ENCODE measurements at places on chromosomes 5 and 9.

GRCh38 chr5:98042961-98043360 is 730.5 kb upstream of the RGMB start:
- DNase-seq: no peak

DNA sequence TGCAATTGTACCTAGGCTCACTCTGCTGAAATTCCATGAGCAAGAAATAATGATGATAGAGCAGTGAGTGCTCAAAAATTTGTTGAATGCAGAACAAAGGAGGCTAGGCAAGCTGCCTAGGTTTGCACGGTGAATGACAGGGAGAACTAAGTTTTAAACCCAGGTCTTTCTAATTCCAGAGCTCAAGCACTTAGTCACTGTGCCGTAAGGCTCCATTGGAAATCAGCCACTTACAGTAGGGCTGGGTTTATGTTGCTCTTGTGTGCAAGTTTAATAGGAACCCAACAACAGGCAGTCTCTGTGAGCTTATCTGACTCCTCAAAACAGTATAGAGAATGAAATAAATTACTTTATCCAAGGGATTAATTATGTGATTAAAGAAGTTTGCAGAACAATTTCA is 147.0 kb downstream of the CSNK1G3 start:
- no peak for DNase-seq

DNA sequence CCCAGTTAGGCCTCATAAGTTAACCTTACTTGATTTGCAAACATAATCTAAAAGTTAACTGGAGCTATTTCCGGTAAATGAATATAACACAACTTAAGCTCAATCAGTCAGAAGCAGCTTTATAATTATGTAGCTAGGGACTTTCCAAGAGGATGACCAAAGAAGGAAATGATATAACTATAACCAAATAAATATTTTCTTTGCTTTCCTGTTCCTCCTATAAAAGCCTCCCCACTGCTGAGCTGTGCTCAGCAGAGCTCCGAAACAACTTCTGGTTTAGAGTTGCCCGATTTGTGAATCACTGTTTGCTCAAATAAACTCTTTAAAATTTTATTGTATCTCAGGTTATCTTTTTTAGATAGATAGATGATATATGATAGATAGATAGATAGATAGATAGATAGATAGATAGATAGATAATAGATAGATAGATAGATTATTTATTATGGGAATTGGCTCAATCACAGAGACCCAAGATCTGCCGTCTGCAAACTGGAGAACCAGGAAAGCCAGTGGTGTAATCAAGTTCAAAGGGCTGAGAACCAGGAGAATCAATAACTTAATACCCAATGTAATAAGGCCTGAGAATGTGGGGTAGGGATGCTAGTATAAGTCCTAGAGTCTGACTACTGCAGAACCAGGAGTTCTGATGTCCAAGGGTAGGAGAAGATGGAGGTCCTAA is 19.3 kb upstream of the TMEM161B start:
- DNase-seq: no peak

GRCh38 chr5:138082033-138082432 is 1.8 kb upstream of the WNT8A start:
- DNase-seq: no peak

DNA sequence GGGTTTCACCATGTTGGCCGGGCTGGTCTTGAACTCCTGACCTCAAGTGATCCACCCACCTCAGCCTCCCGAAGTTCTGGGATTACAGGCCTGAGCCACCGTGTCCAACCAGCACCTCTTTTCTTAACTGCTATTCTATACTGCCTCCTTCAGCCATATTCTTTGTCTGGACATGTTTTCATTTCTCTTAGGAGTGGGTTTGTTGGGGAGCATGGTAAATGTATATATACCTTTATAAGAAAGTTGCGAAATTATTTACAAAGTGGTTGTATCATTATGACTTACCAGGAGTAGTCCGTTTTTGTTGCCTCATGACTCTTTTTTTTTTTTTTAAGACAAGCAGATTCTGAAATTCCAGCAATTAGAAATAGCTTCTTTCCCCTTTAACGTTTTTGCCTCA is 38.7 kb downstream of the CDC42SE2 start:
- DNase-seq: no peak

GRCh38 chr5:176187276-176188062 is 50.8 kb upstream of the SIMC1 start:
- DNase-seq: no peak

DNA sequence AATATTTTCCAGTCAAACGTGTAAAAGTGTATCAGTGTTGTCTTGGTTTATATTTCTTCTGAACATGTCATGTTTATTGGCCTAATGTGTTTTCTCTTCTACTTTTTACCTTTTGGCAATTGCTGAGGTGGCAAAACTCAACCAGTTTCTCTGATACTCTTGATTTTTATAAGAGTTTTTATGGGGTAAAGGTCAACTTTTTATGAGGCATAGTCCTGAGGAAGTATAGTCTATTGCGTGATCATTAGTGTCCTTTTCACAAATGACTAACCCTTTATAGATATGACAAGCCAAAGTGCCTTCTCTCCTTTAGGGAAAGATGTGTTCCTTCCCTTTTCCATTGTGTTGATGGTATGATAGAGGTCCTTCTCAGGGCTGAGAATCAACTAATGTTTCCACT is 32.9 kb downstream of the OCLN start:
- no peak for DNase-seq

DNA sequence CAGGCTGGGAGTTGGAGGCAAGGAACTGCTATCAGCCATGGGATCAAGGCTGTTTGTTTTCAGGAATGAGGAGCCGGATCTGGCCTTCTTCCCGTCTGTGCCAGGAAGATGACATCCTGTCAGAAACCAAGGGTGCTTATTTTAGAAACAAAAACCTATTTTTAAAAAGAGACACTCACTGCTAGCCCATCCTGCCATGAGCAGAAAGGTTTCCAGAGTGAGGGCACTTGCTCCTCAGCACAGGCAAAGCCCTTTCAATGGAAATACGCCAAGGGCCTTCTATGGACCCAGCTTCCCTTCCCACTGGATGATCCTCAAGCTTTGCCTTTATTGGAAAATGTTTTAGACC is 132.6 kb upstream of the FSTL4 start:
- DNase-seq: no peak

GRCh38 chr9:92164490-92164889 is 49.3 kb upstream of the SPTLC1 start:
- no peak for DNase-seq

DNA sequence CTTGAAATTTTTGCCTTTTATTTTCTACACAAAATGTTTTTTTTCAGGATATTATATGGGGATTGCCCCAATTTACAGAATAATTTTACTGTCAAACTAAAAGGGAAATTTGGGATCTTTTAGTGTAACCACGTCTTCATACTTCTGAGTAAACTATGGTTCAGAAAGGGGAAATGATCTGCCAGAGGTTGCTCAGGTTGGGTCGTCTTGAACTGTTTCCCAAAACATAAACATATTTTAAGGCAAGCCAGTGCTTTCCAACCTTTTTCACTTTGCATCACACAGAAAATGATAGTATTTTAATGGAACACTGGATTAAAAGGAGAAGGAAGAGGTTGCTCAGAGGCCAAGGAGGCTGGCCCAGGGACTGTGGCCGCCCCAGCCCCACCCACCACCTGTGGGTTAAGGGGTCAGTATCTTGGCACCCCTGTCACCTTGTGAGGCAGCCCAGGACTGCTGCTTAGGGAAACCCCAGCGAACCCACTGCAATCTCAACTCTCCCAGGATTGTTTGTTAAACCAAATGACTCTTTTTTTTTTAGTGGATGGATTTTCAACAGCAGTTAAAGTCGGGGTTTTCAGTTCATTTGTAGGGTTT is 142.7 kb upstream of the DHFR start:
- DNase-seq: no peak

GRCh38 chr9:110187126-110187525 is 20.8 kb downstream of the C9orf152 start:
- no peak for DNase-seq

DNA sequence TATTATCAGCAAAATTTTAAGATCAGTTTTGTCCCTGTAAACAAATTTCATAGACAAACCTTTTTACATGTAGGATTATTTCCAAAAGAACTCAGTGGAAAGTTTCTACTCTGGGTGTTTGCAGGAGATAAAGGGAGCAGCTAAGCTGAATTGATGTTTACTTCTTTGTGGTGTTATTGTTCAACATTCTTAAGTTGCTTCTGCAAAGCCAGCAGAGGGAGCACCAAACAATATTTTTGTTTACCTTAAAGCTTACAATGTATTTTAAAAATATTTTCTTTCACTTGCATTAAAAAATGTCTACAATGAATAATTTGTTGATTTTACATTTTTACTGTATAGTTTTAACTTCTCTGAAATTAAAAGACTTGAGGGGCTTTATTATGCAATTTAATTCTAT is 135.4 kb downstream of the ATG10 start:
- DNase-seq: no peak

GRCh38 chr9:129840034-129840433 is 4.8 kb downstream of the USP20 start:
- no peak for DNase-seq

GRCh38 chr9:91177081-91177480 is 184.6 kb downstream of the AUH start:
- no peak for DNase-seq

- no peak for DNase-seq
Measured at GRCh38 chr5:31453522-31453921, 78.4 kb downstream of the DROSHA start.

DNA sequence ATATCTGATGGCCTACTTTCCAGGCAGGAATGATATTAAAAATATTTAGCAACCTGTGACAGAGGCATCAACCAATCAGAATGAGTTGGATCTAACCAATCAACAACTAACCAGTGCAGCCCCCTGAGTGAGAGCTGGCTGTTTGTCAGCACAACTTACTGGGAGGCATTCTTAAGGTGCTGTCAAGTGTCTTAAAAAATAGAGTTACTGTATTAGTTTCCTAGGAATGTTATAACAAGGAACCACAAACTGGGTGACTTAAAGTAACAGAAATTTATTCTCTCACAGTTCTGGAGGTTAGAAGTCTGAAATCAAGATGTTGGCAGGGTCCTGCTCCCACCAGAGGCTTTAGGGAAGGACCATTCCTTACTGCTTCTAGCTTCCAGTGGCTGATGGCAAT is 85.2 kb downstream of the ATG10 start:
- DNase-seq: no peak

- no peak for DNase-seq
Measured at GRCh38 chr5:37071901-37072581, 177.1 kb downstream of the CPLANE1 start.

GRCh38 chr5:176740702-176741496 is 69.5 kb upstream of the UNC5A start:
- no peak for DNase-seq

- no peak for DNase-seq
Measured at GRCh38 chr5:169653091-169653490, 16.0 kb downstream of the DOCK2 start.

DNA sequence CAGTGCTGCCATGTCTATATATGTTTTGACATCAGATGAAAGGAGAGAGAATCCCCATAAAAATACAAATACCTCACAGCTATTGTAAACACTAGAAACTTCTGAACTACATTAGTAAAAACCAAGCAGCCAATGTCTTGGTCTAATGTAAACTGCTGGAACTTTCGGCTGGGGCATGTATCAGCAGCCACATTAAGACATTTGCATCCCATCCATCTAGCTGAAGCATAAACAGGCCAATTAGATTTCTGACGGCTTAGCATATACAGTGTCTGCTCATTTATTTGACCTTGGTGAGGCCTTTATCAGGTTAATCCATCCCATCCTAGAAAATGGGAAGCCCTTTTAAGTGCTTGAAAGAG is 65.7 kb downstream of the PTCH1 start:
- DNase-seq: no peak

GRCh38 chr9:19149230-19149629 is 21.9 kb upstream of the PLIN2 start:
- DNase-seq: no peak

DNA sequence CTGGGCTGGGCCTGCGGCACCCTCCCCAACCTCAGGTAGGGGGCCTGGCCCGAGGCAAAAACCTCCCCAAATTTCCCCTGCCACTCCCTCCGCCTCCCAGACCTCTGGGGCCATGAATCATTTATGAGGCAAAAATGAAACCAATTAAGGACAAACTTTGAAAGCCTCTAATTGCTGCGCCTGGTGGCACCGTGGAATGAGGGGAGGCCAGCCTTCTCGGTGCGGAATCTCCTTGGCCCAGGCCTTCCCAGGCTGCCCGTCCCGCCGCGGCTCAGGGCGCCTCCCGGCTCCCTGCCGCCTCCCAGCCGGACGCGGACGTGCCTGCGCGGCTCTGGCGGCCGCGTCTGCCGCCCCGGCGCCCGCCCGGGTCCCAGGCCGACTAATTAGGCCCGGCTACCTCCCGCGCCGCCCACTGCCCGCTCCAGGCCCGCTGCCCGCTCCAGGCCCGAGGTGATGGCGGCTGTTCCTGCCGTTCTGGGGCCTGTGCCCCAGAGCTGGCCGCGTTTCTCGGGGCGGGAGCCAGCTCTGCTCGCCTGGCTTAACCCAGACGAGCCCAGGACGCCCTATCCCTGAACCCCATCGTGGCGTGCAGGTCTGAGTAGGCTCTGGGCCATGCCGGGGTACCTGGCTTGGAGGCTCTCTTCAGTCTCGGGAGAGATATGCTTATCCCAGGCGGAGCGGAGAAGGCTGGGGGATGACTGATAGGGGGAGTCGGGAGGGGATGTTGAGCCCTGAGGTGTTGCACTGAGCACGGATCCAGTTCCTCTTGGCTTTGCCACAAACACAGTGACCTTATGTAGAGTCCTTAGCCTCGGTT is 20.1 kb downstream of the CXXC5 start:
- DNase-seq: no peak

GRCh38 chr5:120789918-120790317 is 325.8 kb downstream of the PRR16 start:
- no peak for DNase-seq

DNA sequence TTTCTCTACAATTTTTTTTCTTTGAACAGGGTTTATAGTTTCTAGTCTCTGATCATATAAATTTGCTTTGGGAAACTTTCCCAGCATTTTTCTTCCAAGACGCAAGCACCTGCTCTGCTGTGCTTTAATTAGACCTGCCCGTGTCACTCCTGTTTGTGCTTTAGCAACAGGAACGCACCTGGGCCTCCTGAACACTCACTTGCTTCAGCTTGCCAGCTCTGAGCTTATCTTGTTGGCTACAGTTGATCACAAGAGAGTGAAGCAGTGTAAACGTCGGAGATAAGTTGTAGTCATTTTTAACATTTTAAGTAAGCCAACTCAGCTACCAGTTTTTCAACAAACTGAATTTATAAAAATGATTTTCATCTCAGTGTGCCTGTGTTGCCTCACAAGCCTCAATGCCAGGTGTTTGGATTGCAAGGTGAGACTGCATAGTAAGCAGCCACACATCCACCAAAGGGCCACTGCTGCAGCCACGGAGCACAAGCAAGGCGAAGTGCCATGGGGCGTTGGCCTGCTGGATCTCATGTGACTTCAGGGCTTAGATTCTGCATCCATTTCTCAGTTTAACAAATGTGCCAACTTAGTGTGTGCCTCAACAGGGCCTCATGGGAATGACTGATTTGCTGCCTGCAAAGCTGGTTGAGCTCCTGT is 166.9 kb downstream of the TRIO start:
- DNase-seq: no peak

DNA sequence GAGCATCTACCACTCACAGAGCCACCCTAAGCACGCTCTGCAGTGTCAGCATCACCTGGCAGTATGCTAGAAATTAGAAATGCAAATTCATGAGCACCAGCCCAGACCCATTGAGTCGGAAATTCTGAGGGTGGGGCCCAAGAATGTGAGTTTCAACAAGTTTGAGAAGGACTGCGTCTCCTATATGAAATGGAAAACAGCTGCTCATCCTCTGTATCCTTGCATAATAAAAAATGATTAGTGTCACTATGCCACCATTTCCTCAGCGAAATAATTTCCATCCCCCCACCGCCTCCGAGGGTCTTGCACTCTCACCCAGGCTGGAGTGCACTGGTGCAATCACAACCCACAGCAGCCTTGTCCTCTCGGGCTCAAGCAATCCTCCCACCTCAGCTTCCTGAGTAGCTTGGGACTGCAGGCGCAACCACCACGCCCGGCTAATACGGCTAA is 1.3 kb upstream of the IQGAP2 start:
- no peak for DNase-seq

Measured in activated CD4-positive, alpha-beta T cell treated with anti-CD3 and anti-CD28 coated beads for 1 hour (primary cell).